Prostate gland (tissue), 2 donors: ENCODE measurements at places on chromosomes 16 and 17. TPM values are rescaled to one million over a fixed set of nuclear protein-coding genes. Genes with fewer than 3 reads are reported as not detected.

The TNP2 gene
- not detected for total RNA-seq

The TMIGD1 gene
- total RNA-seq = not detected

The PGS1 gene
- total RNA-seq = 57.4 TPM

The ADORA2B gene
- total RNA-seq = 14.6 TPM

The TPSD1 gene
- 1.9 TPM for total RNA-seq

The PKMYT1 gene
- 4.1 TPM for total RNA-seq

The KRT12 gene
- total RNA-seq = not detected

The RASD1 gene
- total RNA-seq = 124 TPM

The MYO15A gene
- total RNA-seq = 8.3 TPM

The ANKRD40CL gene
- total RNA-seq = not detected

The KRTAP9-2 gene
- not detected for total RNA-seq

The PRAC2 gene
- total RNA-seq = 135 TPM

DNA sequence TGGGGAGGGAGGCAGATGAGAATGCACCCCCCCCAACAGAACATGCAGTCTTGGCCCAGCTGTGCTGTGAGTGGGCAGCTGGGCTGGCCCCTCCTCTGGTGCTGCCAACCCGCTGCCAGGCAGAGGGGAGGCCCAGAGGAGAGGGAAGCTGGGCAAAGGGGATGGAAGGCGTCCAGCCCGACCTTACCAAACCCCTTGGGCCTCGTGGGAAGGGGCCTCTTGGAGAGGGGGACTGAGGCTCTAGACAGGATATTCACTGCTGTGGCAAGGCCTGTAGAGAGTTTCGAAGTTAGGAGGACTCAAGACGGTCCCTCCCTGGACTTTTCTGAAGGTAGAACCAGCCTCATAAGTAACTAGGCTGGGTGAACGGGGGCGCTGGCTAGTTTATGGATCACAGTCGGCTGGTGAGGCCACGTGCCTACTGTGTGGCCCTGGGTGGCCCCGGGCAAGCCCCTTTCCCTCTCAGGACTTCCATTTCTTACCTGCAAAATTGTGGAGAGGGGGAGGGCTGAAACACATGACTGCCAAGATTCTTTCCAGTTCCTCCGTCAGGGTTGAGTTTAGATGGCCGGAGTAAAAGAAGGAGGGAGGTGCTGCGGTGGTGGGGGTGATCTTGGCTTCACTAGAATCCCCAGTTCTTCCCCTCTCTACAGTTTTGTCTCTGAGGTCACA, 857 bp upstream of the STAT5A start:
- no peak for DNase-seq
- peak overlapping the region; percentile 64 for H3K4me3 ChIP-seq
- H3K36me3 ChIP-seq = no peaks in the 10 kb centered on the region
- H3K27ac ChIP-seq = peak overlapping the region; percentile 73
- H3K4me1 ChIP-seq = peaks cover 3% of the 10 kb centered on the region
- H3K27me3 ChIP-seq = no peaks in the 10 kb centered on the region

The CACNG4 gene
- total RNA-seq = 12.9 TPM

DNA sequence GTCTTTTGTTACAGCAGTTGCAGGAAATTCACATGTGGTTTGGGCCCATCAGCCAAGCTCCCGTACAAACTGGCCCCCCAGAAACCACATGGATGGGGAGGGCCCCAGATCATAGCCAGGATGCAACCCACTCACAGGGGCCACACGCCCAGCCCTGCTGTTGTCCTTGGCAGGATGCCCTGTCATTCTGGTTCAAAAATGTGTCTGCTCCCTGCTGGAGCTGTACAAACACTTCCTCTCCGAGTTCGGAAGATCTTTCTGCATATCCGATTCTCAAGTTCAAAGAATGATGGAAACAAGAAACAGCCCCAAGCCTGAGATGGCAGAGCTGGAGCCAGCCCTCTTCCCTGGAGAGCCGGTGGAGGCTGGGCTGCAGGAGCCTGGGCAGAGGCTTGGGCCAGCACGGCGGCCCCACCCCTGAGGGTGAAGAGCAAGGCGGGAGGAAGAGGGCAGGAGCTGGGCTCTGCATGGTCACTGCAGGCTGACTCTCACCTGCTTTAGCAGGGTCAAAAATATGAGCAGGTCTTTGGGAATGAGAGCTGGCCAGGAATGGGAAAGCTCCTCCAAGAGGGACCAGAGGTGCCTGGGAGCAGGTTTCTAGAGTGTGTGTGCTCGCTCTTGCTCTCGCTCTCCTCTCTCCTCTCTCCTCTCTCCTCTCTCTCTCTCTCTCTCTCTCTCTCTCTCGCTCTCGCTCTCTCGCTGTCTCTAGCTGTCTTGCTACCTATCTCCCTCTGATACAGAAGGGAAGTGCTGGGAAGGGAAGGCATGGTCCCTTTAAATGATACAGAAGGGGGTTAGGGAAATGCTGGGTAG, 34.7 kb upstream of the ENPP7 start:
- peaks cover 3% of the 10 kb centered on the region for H3K27me3 ChIP-seq
- peak; percentile 42 for DNase-seq
- H3K4me3 ChIP-seq = no peak overlapping the region
- H3K4me1 ChIP-seq = peaks cover 4% of the 10 kb centered on the region
- H3K36me3 ChIP-seq = no peaks in the 10 kb centered on the region
- H3K27ac ChIP-seq = no peak overlapping the region

GRCh38 chr16:84215531-84215930, 24.3 kb downstream of the KCNG4 start:
- no peak overlapping the region for H3K27ac ChIP-seq
- no peaks in the 10 kb centered on the region for H3K36me3 ChIP-seq
- DNase-seq = no peak
- no peaks in the 10 kb centered on the region for H3K27me3 ChIP-seq

- H3K27me3 ChIP-seq = no peaks in the 10 kb centered on the region
- H3K4me1 ChIP-seq = no peaks in the 10 kb centered on the region
- H3K36me3 ChIP-seq = no peaks in the 10 kb centered on the region
- DNase-seq = no peak
Observed at GRCh38 chr17:75480281-75480680, 23.8 kb downstream of the TMEM94 start.

- no peaks in the 10 kb centered on the region for H3K36me3 ChIP-seq
- no peak for DNase-seq
- H3K27me3 ChIP-seq = no peaks in the 10 kb centered on the region
Observed at GRCh38 chr16:81940781-81941560, 70.3 kb downstream of the SDR42E1 start.

DNA sequence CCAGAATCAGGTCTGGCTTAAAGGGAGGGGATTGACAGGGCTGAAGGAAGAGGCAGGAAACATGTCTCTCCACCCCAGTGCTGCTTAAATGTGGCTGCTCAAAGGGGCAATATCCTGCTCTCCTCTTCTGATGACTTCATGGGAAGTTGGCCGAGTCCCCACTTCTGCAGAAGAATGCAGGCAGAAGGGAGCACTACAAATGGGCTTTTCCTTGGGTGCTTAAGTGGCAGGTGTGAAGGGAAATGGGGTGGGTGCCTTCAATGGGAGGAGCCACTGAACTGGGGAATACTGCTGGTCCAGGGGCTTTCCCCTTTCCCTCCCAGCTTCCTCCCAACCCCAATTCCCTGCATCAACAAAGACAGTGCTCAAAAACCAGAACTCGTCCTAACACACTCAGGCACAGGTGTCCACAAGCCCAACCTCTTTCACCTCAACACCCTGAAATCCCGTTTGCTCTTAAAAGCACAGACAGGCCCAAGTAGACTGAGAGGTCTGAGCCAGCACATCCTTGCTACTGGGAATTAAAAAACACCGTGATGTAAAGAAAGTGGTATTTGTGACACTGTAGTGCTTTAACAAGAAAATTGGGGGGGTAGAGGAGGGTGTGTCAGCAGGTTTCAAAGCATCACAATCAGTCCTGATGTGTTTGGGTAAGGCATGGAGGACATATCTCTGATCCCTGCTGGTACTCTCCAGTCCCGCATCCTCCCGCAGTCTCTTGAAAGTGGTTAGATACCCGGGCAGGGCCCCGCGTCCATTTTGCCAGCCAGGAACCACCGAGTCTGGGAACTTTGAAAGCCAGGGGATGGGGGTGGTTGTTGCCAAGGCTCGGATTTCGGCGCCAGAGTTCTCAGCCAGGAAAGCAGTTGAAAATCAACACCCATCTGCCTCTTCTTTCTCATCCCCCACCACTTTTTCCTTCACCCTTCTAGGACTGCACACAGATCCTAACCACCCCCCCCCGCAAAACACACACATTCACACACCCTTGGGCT, 1.6 kb downstream of the CA10 start:
- no peak overlapping the region for H3K4me3 ChIP-seq
- peaks cover 25% of the 10 kb centered on the region for H3K27me3 ChIP-seq
- no peaks in the 10 kb centered on the region for H3K4me1 ChIP-seq
- H3K27ac ChIP-seq = no peak overlapping the region

The ABCC11 gene
- 1.5 TPM for total RNA-seq

The CCL1 gene
- total RNA-seq = not detected

GRCh38 chr17:77033892-77034404, 106.8 kb upstream of the SEC14L1 start:
- no peaks in the 10 kb centered on the region for H3K27me3 ChIP-seq
- H3K27ac ChIP-seq = no peak overlapping the region
- no peaks in the 10 kb centered on the region for H3K4me1 ChIP-seq
- H3K36me3 ChIP-seq = no peaks in the 10 kb centered on the region
- no peak overlapping the region for H3K4me3 ChIP-seq
- no peak for DNase-seq

DNA sequence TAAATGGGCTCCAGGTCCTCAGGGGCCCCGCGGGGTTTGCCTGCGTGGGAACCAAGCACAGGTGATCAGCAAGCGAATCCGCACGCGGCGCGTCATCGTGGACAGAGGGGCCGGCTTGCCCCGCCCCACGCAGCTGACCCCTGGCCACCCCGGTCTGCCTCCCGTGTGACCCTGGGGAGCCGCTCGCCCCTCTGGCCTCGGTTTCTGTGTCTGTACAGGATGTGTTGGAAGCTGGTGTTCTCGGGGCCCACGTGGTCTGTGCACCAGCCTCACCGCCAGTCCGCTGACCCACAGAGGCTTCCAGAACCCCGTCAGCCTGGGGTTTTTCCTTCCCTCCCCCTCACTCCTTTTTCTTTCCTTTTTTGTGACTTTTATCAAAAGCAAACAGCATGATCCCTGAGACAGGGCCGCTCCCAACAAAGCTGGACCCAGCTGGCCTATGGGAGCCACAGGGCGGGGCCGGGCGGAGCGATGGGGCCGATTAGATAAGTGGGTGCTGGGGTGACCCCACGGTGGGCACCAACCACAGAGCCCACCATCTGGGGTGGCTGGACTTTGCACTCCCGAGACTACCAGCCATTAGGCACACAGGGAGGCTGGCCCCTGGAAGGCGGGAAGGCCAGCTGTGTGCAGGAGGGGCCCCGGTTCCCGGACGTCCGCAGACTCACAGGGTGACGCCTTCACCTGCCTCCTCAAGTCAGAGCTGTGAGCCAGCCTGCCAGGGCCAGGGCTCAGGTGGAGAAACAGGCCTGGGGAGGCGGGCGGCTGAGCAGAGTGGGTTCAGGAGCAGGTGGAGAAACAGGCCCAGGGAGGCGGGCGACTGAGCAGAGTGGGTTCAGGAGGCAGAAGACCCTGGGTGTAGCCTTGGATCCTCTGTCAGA, 56.0 kb downstream of the ZFPM1 start:
- H3K27me3 ChIP-seq = no peaks in the 10 kb centered on the region
- H3K4me3 ChIP-seq = no peak overlapping the region
- no peaks in the 10 kb centered on the region for H3K36me3 ChIP-seq
- H3K4me1 ChIP-seq = peaks cover 16% of the 10 kb centered on the region
- peak; percentile 74 for DNase-seq

The COPRS gene
- total RNA-seq = 125 TPM

DNA sequence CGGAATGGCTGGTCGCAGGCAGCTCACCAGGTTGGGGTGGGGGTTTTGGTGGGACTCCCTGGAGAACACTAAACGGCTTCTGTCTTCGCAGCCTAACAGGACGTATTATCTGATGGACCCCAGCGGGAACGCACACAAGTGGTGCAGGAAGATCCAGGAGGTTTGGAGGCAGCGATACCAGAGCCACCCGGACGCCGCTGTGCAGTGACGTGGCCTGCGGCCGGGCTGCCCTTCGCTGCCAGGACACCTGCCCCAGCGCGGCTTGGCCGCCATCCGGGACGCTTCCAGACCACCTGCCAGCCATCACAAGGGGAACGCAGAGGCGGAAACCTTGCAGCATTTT, 59.7 kb downstream of the PDPK1 start:
- H3K4me1 ChIP-seq = no peaks in the 10 kb centered on the region
- H3K27me3 ChIP-seq = no peaks in the 10 kb centered on the region
- peaks cover 8% of the 10 kb centered on the region for H3K36me3 ChIP-seq
- DNase-seq = no peak

GRCh38 chr17:70709596-70709995, 540.3 kb downstream of the KCNJ2 start:
- H3K4me3 ChIP-seq = no peak overlapping the region
- DNase-seq = no peak
- H3K4me1 ChIP-seq = no peaks in the 10 kb centered on the region
- no peak overlapping the region for H3K27ac ChIP-seq
- H3K27me3 ChIP-seq = no peaks in the 10 kb centered on the region
- no peaks in the 10 kb centered on the region for H3K36me3 ChIP-seq

DNA sequence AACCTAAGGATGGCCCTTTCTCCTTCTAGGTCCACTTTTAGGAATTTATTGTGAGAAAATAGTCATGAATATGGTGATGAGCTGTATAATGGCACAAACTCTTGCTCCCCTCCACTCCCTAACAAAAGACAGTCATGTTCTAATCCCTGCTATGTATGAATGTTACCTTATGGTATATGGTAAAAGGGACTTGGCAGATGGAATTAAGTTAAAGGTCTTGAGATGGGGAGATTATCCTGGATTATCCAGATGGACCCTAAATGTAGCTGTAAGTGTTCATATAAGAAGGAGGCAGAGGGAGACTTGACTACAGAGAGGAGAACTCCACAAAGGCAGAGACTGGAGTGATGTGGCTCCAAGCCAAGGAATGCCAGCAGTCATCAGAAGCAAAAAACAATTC, 296.1 kb downstream of the SOX9 start:
- H3K4me3 ChIP-seq = no peak overlapping the region
- H3K27me3 ChIP-seq = no peaks in the 10 kb centered on the region
- H3K27ac ChIP-seq = peak overlapping the region; percentile 31
- no peak for DNase-seq
- H3K4me1 ChIP-seq = no peaks in the 10 kb centered on the region

DNA sequence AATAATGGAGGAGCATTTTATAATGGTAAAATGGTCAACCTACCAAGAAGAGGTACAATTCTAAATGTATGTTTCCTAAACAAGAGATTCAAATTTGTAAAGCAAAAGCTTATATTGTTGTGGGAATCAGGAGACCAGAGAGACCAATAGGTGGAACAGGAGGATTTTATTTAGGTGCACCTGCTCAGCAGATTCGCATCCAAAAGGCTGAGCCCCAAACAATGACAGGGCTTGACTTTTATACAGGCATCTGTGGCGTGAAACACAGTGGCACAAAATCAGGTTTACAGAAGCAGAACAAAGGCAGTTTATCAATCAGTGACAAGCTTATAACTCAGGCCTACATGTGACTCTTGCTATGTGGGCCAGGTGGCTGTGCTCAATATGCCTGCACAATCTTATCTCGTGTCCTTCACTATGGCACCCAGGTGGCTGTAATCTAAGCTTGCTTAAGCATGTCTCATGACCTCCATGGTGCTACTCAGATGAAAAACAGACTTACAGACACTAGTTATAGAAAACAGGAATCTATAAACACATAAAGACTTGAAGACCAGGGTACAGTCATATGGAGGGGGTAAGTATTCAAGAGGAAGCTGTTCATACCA, 780.2 kb upstream of the CA10 start:
- no peaks in the 10 kb centered on the region for H3K4me1 ChIP-seq
- no peak overlapping the region for H3K27ac ChIP-seq
- no peaks in the 10 kb centered on the region for H3K27me3 ChIP-seq
- H3K4me3 ChIP-seq = no peak overlapping the region
- no peak for DNase-seq
- no peaks in the 10 kb centered on the region for H3K36me3 ChIP-seq

- no peaks in the 10 kb centered on the region for H3K36me3 ChIP-seq
- DNase-seq = no peak
- no peak overlapping the region for H3K4me3 ChIP-seq
- no peaks in the 10 kb centered on the region for H3K4me1 ChIP-seq
Observed at GRCh38 chr16:49521734-49522325, 148.2 kb downstream of the C16orf78 start.

The AIPL1 gene
- total RNA-seq = not detected
